Vagina (tissue), 2 donors: ENCODE measurements at places on chromosomes 2 and 18. TPM values are rescaled to one million over a fixed set of nuclear protein-coding genes. Genes with fewer than 3 reads are reported as not detected.

RAX gene
- total RNA-seq = not detected

GRCh38 chr2:144325086-144325485, 194.8 kb downstream of the ZEB2 start:
- no peak for DNase-seq
- H3K27ac ChIP-seq = no peak overlapping the region
- H3K4me3 ChIP-seq = no peak overlapping the region
- peaks cover 6% of the 10 kb centered on the region for H3K4me1 ChIP-seq
- H3K27me3 ChIP-seq = no peaks in the 10 kb centered on the region
- H3K36me3 ChIP-seq = no peaks in the 10 kb centered on the region

CLIP4 gene
- total RNA-seq = 63.1 TPM

GRCh38 chr2:30664761-30665358, 142.4 kb downstream of the CAPN13 start:
- DNase-seq = no peak
- H3K27ac ChIP-seq = peak overlapping the region; percentile 86
- H3K27me3 ChIP-seq = no peaks in the 10 kb centered on the region
- H3K4me3 ChIP-seq = no peak overlapping the region

GRCh38 chr2:206708286-206708685, 9.9 kb downstream of the DYTN start:
- DNase-seq = no peak
- no peak overlapping the region for H3K4me3 ChIP-seq
- no peaks in the 10 kb centered on the region for H3K36me3 ChIP-seq

GRCh38 chr2:100653449-100654035, 90.7 kb downstream of the PDCL3 start:
- H3K4me1 ChIP-seq = no peaks in the 10 kb centered on the region
- H3K27ac ChIP-seq = no peak overlapping the region
- no peaks in the 10 kb centered on the region for H3K36me3 ChIP-seq
- H3K27me3 ChIP-seq = no peaks in the 10 kb centered on the region
- DNase-seq = no peak

- H3K4me3 ChIP-seq = no peak overlapping the region
- no peaks in the 10 kb centered on the region for H3K4me1 ChIP-seq
- DNase-seq = no peak
- H3K36me3 ChIP-seq = no peaks in the 10 kb centered on the region
Measured at GRCh38 chr2:235848055-235848454, 320.1 kb downstream of the GBX2 start.

BMPR2 gene
- 47.9 TPM for total RNA-seq

DNA sequence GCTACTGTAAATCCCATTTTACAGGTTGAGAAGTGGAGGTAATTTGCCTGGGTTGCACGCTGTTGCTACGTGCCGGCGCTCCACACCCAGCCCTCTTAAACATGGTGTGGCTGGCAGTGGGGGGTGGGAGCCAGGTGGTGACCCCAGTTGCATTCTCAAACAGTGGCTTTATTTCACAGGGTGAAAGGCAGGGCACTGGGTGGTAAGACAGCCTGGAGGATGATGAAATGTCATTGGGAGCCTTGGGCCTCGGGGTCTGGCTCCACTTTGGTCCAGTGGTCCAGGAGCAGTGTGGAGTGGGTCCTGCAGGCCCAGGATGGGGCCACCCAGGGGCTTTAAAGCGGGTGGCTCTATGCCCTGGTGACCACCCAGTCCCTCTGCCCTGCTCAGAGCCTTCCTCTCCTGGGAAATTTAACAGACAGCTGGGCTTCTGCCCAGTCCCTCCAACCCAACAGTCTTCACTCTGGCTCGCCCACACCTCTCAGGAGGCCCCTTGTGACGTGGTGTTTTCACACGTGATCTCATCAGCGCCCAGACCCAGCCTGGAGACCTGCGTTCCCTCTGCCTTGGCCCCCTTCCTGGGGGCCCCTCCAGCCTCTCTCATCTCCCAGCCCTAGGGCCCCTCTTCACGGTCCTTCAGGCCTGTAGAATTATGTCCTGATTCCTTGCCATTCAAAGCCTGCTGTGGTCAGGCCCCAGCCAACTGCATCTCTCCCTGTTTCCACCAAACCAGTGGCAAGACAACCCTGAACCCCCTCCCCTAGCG, 92.5 kb downstream of the INHBB start:
- H3K27me3 ChIP-seq = no peaks in the 10 kb centered on the region
- H3K4me3 ChIP-seq = no peak overlapping the region
- DNase-seq = no peak
- peaks cover 38% of the 10 kb centered on the region for H3K4me1 ChIP-seq

DNA sequence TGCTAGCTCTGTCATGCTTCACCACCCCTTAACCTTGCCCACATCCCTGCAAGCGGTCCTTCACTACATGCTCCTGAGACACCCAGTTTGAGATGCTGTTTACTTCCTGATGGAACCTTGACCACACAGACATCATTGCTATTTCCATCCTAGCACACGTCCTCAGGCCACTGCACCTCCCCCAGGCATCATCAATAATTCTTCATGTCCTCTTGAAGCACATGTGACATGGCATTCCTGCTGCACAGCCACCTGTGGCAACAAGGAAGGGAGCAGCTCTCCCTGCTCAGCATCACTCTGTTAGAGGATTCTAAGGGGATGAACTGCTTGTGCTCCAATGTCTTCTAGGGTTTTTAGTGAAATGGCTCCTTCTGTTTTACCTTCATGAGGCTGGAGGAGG, 26.1 kb upstream of the ST3GAL5 start:
- peaks cover 22% of the 10 kb centered on the region for H3K4me1 ChIP-seq
- H3K36me3 ChIP-seq = no peaks in the 10 kb centered on the region
- H3K27me3 ChIP-seq = no peaks in the 10 kb centered on the region

CDCA7 gene
- total RNA-seq = 9.1 TPM

SCG2 gene
- total RNA-seq = 13.3 TPM

CD8B gene
- total RNA-seq = 10.6 TPM

DNA sequence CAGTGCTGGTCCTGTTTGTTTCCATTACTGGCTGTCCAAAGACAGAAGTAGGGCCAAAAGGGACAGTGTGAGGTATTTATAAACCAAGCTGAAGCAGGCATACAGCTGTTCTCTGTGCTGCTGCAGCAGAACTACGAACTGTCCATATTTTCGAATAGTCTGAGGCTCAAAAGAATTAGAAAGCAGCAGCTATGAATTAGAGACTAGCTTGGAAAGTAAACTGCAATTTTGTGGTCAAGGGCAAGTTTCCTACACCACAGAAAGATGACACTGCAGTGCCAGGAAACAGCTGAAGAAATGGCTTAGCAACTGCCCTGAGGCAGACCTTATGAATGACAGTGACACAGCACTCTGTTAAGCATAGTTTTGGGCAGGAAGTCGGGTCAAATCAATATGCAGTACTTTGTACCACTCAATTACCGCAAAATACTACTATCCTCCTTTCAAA, 125.3 kb downstream of the TMEM131 start:
- H3K4me3 ChIP-seq = no peak overlapping the region
- H3K27me3 ChIP-seq = no peaks in the 10 kb centered on the region
- no peak for DNase-seq
- H3K36me3 ChIP-seq = no peaks in the 10 kb centered on the region

ITGAV gene
- 55.0 TPM for total RNA-seq

- no peak for DNase-seq
- H3K27me3 ChIP-seq = no peaks in the 10 kb centered on the region
- no peaks in the 10 kb centered on the region for H3K36me3 ChIP-seq
- no peak overlapping the region for H3K27ac ChIP-seq
- no peaks in the 10 kb centered on the region for H3K4me1 ChIP-seq
Measured at GRCh38 chr2:147082850-147083522, 761.8 kb upstream of the ACVR2A start.

- no peaks in the 10 kb centered on the region for H3K27me3 ChIP-seq
- H3K4me1 ChIP-seq = peaks cover 28% of the 10 kb centered on the region
- no peaks in the 10 kb centered on the region for H3K36me3 ChIP-seq
- no peak overlapping the region for H3K4me3 ChIP-seq
- no peak for DNase-seq
Measured at GRCh38 chr2:224999754-225000153, 42.5 kb downstream of the DOCK10 start.

DNA sequence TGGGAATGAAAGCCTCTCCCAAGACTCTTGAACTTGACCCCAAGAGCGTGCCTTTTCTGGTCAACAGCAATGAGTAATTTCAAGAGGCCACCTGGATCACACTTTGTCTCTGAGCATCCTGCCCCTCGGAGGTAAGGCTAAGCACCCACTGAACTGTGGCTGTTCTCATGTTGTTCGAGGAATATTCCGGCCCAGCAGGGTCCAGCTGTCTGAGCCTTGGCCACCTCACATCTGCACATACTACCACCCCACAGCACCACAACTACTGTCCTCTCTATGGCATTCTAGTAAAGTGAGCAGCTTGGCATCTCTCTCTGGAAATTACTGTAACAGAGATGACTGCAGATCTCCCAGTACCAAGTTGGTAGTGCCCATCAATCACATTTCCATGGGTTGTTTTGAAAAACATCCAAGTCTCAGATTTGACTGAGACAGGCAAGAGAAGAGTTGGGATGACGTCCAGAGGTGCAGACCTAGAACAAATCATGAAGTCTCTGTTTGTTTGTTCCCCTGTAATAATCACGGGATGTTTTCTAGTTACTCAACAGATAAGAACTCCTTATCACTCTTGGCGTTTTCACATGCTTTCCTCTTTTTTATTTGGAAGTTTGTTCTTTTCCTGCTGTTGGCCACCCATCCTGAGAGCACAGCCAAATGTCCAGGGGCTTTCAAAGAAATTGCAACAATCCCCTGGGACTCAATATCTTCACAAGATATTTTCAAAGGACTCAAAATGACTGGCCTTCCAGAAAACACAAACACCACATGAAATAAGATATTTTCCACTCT, 336.0 kb upstream of the TNP1 start:
- no peak overlapping the region for H3K27ac ChIP-seq
- no peaks in the 10 kb centered on the region for H3K27me3 ChIP-seq
- H3K4me3 ChIP-seq = no peak overlapping the region
- H3K4me1 ChIP-seq = no peaks in the 10 kb centered on the region

GRCh38 chr2:8022908-8023640, 658.8 kb upstream of the ID2 start:
- H3K4me3 ChIP-seq = no peak overlapping the region
- H3K27ac ChIP-seq = no peak overlapping the region
- no peaks in the 10 kb centered on the region for H3K36me3 ChIP-seq
- H3K4me1 ChIP-seq = no peaks in the 10 kb centered on the region
- DNase-seq = peak; percentile 29

GRCh38 chr2:239165206-239165831, 235.5 kb downstream of the HDAC4 start:
- H3K4me3 ChIP-seq = no peak overlapping the region
- no peaks in the 10 kb centered on the region for H3K4me1 ChIP-seq
- H3K36me3 ChIP-seq = peaks cover 21% of the 10 kb centered on the region
- H3K27me3 ChIP-seq = no peaks in the 10 kb centered on the region
- no peak for DNase-seq

UBE2F gene
- total RNA-seq = 57.0 TPM

DNA sequence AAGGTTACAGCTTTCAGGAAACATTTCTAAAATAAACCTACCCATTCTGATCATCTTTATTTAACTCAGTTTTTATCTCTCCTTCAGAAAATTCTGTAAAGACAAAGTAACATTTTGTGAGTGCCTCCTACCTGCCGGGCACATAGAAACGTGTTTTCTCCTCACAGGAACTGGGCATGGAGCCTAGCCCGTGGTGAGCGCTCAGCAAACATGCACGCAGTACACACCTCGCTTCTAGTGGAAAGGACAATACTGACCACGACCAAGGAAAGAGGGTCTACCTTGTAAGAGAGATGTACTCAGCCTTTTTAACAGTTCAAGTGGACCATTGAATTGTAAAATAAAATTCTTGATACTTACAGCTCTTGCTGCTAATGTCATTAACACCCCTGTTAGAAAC, 24.8 kb upstream of the KIDINS220 start:
- no peaks in the 10 kb centered on the region for H3K36me3 ChIP-seq
- no peaks in the 10 kb centered on the region for H3K4me1 ChIP-seq
- H3K4me3 ChIP-seq = no peak overlapping the region
- no peaks in the 10 kb centered on the region for H3K27me3 ChIP-seq
- no peak for DNase-seq

PCARE gene
- total RNA-seq = not detected

GRCh38 chr2:239239607-239240413, 161.0 kb downstream of the HDAC4 start:
- H3K4me3 ChIP-seq = peak overlapping the region; percentile 16
- H3K36me3 ChIP-seq = no peaks in the 10 kb centered on the region
- peaks cover 45% of the 10 kb centered on the region for H3K4me1 ChIP-seq
- DNase-seq = no peak

CYP27A1 gene
- total RNA-seq = 30.0 TPM

GRCh38 chr2:42881732-42882131, 89.3 kb upstream of the HAAO start:
- peak; percentile 93 for DNase-seq
- peaks cover 47% of the 10 kb centered on the region for H3K4me1 ChIP-seq
- peak overlapping the region; percentile 66 for H3K27ac ChIP-seq
- H3K4me3 ChIP-seq = no peak overlapping the region
- H3K36me3 ChIP-seq = no peaks in the 10 kb centered on the region

CCDC150 gene
- 3.9 TPM for total RNA-seq

RBKS gene
- total RNA-seq = 2.2 TPM

GRCh38 chr2:144030791-144031190, 489.1 kb downstream of the ZEB2 start:
- H3K27ac ChIP-seq = no peak overlapping the region
- H3K4me1 ChIP-seq = no peaks in the 10 kb centered on the region
- DNase-seq = no peak
- no peaks in the 10 kb centered on the region for H3K36me3 ChIP-seq
- no peaks in the 10 kb centered on the region for H3K27me3 ChIP-seq

SCN7A gene
- 15.0 TPM for total RNA-seq

DNA sequence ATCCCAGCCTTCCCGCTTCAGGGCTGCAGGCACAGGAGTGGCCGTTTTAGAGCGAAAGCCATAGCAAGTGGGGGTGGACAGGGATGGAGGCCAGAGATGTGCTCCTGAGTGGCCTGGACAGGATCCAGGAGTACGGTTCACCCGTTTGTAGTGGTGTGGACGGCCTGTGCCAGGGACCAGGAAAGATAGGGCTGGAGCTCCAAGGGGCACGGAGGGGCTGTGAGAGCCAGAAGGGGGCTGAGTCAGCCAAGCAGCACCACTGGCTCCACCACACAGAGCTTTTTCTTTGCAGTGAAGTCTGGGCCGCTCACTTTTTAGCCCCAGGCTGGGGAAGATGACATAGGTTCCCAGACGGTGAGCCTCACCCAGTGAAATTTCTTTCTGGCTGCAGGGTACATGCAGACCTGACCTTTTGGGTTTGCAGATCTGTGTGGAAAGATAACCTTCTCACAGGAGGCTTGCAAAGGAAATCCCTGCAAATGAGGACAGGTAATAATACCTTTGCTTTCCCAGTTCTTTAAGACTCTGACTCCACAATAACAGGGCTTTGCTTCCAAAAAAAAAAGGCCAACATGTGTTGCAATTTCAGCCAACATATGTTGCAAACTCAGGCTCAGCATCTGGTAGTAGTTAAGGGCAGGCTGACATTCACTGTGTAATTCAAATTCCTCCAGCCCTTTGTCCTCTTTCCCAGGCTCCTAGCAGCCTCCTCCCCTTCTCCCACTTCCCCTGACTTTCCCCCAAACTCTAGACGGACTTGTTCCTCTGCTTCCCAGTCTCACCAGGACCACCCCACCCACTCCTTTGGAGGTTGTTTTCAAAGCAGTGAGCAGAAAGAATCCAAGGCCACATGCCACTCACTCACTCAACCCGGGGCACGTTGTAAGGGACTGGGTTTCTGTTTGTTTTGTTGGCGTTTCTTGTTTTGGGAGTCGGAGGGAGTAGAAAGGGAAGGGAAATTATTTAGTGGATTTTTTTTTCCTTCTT, 20.3 kb upstream of the LAPTM4A start:
- H3K4me3 ChIP-seq = no peak overlapping the region
- H3K27me3 ChIP-seq = no peaks in the 10 kb centered on the region
- H3K4me1 ChIP-seq = peaks cover 75% of the 10 kb centered on the region
- H3K27ac ChIP-seq = peak overlapping the region; percentile 64
- DNase-seq = peak; percentile 70

SERPINB12 gene
- 20.1 TPM for total RNA-seq

- no peaks in the 10 kb centered on the region for H3K4me1 ChIP-seq
- H3K27ac ChIP-seq = no peak overlapping the region
- DNase-seq = no peak
Measured at GRCh38 chr2:28488083-28488830, 7.6 kb upstream of the PLB1 start.
